ENCODE measurements at places on chromosomes 13 and 19.

DNA sequence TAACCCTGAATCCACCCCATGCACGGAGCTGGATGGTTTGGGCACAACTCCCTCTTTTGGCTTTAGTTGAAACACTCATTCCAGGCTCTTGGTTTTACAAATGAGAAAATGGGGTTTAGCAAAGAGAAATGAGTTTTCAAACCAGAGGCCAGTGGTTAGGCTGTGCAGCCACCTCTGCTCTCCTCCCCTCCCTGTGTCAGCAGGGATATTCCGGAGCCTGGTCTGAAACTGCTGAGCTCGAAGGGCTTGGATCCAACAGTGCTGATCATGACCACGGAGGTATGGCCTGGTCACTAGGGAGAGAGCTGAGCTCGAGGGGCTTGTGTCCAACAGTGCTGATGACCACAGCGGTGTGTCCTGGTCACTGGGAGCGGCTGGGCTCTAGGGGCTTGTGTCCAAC is 41.5 kb downstream of the ZNF787 start:
- DNase-seq, result no peak

- DNase-seq, result peak; percentile 66
Observed at GRCh38 chr13:64248371-64249065, 2832.9 kb upstream of the PCDH20 start.

DNA sequence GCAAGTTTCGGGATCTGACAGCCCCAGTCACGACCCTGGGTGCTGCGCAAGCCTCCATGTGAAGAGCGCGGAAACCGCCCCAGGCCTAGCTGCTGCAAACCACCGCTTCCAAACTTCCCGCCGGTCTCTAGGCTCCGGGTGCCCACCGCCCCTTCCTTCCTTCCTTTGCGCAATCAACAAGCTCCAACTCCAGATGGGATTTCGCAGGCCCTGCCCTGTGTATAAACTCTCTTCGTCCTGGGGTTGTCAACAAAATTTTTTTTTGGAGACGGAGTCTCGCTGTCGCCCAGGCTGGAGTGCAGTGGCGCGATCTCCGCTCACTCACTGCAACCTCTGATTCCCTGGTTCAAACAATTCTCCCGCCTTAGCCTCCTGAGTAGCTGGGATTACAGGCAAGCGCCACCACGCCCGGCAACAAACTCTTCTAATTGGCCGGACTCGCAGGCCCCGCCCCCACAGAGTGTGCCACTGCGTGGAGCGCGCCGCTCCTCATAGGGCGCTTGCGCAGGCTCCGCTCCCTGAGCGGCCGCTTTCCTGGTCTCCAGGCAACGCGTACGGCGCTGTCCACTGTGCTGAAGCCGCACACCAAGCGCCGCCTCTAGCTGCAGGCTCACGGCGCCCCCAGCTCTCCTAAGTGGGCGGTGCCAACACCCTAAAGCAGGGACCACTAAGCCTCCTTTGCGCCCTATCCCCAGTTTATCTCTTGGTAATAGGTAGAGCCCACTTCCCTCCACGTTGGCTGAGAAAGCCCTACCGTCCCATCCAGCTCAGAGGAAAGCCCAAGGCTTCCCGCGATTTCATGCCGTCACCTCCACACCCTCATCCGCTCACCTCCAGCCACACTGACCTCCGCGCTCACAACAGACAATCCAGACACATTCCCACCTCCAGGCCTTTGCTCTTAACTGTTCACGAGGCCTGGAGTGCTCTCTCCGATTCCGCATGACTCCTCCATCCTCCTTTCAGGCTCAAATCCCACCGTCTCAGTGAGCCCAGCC is 5.5 kb upstream of the QTRT1 start:
- peak; percentile 97 for DNase-seq

DNA sequence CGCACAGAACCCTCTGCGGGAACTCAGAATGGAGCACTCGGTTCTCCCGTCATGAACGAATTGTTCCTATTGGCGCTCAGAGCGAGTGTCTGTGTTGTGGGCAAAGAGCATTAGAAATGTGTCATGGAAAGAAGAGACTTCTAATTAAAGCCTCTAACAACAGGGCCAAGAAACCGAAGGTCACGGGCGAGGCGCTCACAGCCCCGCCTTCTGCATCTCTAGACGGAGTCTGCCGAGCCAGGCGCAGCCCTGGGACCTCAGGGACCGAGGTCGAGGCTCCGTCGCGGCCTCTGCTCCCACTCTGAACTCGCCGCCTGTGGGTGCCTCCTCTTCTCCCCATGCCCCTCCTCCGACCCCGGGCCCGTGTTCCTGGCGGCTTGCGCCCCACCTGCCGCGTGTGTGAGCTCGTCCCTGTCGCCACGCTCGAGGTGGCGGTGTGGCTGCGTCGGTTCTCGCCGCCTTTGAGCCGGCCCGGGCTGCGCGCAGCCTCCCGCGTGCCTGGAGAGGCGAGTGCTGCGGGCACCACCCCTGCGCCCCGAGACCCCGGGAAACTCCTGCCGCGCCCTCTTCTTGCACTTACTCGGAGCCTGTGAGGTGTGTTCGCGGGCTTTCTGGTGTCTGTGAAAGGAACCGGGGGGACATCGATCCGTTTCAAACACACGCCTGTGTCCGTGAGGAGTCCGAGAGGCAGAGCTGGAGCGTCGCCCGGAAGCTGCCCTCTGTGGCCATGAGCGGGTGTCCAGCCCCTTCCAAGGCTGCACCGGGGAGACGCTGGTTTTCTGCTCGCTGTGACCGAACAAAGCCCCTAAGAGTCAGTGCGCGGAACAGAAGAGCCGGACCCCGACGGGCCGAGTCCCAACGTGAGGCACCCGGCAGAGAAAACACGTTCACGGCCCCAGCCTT is 45.4 kb upstream of the SPACA7 start:
- no peak for DNase-seq

- peak; percentile 26 for DNase-seq
Observed at GRCh38 chr13:73440296-73440895, 381.6 kb downstream of the KLF5 start.

Measured in choroid plexus epithelial cell (primary cell).